Skeletal muscle cell (primary cell): ENCODE measurements at places on chromosomes 5 and 9.

- no peak for DNase-seq
Observed at GRCh38 chr9:92652461-92652860, 17.5 kb downstream of the IPPK start.

DNA sequence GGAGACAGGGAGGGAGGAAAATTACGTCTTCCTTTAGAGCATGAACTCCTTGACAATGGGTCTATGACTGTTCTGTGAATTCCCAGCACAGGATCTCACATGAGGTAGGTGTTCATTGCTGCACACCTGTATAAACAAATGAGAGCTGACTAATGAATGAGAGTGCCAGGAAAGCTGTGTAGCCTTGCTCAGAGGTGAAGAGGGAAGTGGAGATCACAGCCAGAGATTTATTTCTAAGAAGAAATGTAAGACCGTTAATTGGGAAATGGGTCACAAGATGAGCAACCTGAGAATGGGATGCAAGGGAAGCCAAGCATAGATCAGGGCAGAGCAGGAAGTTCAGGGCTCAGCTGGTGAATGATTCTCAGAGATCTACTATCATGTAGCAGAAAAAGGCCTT is 295.1 kb downstream of the CDK5RAP2 start:
- no peak for DNase-seq

GRCh38 chr9:93168581-93168980 is 15.4 kb upstream of the WNK2 start:
- no peak for DNase-seq

- DNase-seq: no peak
Observed at GRCh38 chr9:83920469-83920926, 734 bp downstream of the KIF27 start.

DNA sequence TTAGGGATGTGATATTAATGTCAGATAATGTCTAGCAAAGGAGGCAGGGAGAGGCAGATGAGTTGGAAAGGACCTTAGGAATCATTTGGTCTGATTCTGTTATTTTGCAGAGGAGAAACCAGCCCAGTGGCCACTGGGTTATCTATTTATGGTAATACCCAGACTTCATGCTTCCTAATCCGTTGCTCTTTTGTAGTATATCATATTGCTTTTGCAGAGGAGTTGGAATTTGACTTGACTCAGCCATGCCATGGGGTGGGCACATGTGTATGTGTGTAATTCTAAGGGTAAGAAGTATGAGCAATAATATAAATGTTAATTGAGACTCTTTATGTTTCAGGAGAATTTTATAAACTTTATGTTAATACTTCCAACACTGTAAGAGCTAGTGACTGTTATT is 7.3 kb downstream of the GPR21 start:
- no peak for DNase-seq

GRCh38 chr9:133342069-133342406 is 5.9 kb downstream of the MED22 start:
- DNase-seq: no peak

GRCh38 chr5:126503602-126504104 is 80.4 kb downstream of the GRAMD2B start:
- DNase-seq: no peak

DNA sequence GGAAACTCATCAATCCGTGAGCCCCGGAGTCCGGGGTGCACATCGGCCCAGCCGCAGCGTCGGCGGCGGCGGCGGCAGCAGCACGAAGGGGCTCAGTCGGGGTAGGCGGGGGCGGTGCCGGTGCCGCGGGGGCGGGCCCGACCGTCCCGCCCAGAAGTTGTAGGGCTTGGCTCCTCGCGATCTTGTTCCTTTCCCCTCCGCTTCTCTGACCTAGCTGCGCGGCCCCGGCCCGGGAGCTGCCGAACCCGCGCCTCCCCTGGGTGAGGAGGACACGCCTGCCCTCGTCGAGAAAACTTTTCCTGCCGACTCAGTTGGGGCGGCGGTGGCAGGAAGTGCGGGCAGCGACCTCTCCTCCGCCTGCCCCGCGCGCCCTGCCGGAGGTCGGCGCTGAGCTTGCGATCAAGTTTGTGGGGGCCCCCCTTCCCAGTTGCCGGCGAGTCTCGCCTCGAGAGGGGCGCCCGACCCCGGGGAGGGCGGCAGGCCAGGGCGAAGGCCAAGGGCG is at the start of gene MAN2A1:
TSS of gene MAN2A1 (plus strand) at position 188 of the 502 bp plus-strand sequence. CDS start 491 bp downstream, outside the sequence.
- DNase-seq: no peak

DNA sequence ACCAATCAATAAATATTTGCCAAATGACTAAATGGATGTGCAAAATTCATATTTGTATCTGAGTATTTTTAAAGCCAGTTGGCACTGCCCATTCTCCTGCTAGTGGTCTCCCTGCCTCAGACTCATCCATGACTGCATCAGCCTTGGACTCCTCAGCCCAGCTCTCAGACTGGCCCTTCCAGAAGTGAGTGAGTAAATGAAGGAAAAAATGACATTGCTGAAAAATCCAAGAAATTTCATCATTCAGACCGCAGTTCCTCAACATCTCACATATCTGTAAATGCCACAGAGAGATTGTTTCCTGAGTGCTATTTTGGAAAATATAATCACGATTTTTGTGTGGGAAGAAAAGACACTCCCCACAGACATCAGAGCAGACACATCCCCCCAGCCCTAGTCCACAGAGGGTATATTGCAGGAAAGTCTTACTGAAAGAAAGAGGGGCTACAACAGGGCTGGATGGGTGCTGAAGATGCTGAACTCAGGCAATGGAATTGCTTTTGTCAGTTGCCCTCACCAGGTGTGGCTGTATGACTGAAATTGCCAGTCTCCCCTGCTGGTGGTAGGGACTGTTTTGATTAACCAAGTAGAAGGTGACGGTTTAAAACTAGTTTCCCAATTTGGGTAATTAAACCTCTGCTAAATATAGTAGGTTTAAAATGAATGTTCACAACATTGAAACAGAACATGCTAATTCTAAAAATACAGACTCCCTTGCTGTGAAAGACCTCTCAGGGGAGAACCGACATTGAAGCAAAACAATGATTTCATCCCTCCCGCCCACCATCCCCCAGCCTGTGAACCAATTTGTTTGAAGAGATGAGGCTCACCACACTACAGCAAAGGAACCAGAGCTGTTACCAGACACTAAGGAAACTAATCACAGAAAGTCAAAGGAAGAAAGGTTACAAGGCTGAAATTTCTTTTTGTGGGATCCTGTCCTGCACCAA is 158.8 kb downstream of the DEPDC1B start:
- peak; percentile 78 for DNase-seq

DNA sequence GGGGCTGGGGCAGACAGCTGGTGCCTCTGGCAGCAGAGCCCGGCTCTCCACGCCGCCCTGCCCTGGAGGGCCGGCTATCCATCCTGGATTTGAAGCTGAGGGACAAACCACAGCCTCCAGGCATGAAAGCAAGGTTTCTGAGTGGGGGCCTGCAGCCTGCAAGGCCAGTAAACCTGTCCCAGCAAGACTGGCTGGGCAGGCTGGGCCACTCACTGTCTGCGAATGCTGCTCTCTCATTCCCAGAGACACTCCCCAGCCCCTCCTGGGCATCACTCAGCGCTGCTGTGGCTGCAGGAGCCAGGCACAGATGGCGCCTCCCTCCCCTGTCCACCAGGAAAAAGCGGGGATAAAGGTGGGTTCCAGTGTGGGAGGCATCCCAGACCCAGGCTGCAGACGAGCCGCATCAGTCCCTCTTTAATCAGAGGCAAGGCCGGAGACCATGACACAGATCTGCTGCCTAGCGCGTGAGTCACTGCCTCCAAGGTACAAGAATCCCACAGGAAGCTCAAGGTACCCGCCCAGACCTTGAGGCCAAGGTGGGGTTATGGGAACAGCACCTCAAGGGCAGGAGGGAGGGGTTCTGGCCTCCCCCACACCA is 118.0 kb downstream of the VAV2 start:
- DNase-seq: peak; percentile 43

GRCh38 chr5:61850696-61851095 is 455.3 kb upstream of the KIF2A start:
- DNase-seq: no peak

- no peak for DNase-seq
Observed at GRCh38 chr5:172751761-172752510, 19.1 kb downstream of the DUSP1 start.

- no peak for DNase-seq
Observed at GRCh38 chr5:74670396-74671038, 14.5 kb upstream of the HEXB start.

DNA sequence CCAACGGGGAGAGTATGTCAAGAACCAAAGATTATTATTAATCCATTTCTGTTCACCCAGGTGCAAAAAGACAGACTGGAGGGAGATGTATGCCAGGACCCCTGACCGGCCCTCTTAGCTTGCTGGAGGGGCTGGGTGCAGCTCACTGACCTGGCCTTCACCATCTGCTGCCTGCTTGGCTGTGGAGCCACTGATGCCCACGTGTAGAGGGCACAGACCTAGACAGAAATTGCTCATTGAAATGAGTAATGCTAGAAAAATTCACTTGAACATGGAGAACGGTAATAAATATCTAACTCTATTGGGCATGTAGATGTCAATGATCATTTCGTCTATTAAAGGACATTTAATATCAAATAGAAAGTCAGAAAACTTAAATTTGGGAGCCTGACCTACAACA is 58.8 kb upstream of the ERCC6L2 start:
- no peak for DNase-seq

GRCh38 chr5:140251527-140251973 is 51.4 kb downstream of the PFDN1 start:
- peak; percentile 62 for DNase-seq

GRCh38 chr9:115042781-115043509 is 75.0 kb downstream of the TNC start:
- no peak for DNase-seq

DNA sequence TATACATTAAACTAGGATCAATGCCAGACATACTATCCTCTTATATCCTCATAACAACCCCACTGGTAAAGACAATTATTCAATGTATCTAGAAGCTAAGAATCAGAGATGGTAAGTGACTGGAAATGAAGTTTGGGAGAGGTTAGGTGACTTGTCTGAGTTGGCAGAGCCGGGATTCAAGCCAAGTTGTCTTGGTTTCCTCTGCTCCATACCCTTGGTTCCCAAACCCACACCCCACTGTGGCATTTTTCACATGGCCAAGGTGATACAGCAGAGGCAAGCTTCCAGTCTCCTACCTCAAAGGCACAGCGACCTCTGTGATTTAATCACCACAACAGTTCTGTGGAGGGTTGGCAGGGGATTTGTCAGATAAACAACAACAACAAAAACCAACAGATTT is 34.7 kb upstream of the ADRB2 start:
- DNase-seq: no peak

GRCh38 chr5:21236104-21236503 is 1248.1 kb upstream of the CDH18 start:
- no peak for DNase-seq

DNA sequence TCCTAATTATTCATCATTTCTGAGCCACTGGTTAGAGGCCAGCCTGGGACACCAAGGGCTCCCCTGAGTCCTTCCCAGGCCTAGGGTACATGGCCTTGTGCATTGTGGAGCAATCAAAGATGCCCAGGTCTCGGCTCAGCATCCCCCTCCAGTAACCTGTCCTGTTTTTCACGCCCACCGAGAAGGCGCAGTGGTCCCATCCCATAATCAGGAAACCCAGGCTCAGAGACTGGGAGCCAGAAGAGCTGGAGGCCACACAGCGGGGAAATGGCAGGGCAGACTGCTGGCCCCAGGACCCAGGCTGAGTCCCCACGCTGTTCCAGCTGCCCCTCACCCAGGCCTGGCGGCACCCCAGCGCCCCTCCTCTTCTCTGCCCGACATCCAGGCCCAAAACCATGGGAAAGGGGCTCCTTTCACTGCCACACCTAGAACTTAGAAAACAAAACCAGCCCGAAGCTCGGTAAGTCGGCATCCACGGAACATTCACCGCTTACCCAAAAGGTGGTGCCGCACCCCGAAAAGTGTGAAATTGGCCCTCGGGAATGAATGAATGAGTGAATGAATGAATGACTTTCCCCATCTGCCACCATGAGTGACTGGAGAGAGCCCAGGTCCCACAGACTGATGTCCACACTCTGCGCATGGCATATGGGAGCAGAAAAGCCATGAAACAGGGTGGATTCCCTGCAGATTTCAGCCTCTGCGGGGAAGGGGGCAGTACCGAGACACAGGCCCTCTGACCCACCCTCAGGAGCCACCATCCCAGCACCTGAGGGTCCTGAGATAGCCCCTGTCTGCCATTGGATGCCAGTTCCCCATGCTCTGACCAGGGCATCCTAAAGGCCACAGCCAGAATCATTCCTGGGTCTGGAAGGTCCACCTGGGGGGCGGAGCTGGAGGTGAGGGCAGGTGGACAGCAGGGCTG is 132.5 kb downstream of the OLFM1 start:
- DNase-seq: no peak

DNA sequence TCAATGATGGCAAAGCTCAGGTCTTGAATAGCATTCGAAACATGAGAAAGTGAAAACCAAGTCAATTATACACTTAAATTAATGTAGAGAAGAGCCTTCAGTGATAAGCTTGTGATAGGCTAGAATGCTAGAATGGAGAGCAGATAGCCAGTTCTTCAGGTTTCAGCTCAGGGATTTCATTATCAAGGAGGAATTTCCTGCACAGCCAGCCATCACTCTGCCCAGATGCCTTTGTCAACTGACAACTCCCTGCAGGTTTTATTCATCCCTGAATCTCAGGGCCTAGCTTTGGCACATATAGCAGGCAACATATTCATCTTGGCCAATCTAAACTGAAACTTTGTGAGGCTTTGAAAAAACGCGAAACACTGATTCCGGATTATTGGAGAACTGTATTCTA is 199.3 kb upstream of the CDH6 start:
- no peak for DNase-seq

- DNase-seq: no peak
Observed at GRCh38 chr9:19967888-19968459, 179.1 kb upstream of the SLC24A2 start.

GRCh38 chr5:56128113-56128512 is 105.0 kb downstream of the ANKRD55 start:
- no peak for DNase-seq

- DNase-seq: no peak
Observed at GRCh38 chr5:51053361-51053760, 329.9 kb upstream of the ISL1 start.

- peak; percentile 5 for DNase-seq
Observed at GRCh38 chr9:69276775-69277174, 48.2 kb upstream of the ENTREP1 start.

GRCh38 chr9:126514037-126514821 is 99.5 kb upstream of the LMX1B start:
- DNase-seq: no peak
